ENCODE measurements at places on chromosomes 1 and 21.

GRCh38 chr1:216024546-216024945, 398.7 kb downstream of the USH2A start:
- DNase-seq = no peak

- DNase-seq = no peak
Measured at GRCh38 chr21:46243325-46243724, 14.8 kb upstream of the LSS start.

DNA sequence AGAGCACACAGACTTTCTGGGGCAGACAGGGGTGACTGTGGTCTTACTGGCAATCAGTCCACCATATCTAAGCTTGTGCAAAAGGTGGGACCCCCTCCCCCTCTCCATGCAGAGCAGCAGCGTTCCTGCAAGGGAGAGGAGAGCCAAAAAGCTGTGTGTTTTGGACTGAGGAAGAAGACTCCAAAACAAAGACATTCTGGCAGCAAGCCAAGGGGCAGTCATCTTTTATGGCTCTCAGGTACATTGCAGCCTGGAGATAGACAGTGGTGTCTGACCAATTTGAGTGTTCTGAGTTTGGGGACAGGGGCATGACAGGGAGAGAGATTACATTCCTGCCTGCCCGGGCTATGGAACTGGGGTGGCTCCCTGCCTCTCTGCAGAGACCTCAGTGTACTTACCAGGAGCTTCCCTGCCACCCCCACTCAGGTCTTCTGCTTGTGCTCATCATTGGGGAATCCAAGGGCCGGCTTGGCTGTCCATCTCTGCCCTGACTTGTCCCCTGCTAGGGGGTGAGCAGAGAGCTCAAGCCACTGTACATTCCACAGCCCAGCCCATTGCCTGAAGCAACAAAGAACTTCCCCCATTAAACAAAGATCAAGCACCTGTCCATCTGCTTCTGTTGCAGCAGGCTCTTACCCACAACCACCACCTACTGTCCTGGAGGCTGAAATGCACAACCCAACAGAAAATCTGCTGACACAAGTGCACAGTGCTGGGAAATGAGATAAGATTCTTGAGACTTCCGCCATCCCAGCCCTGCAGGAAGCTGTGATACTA, 131.1 kb downstream of the EVI5 start:
- no peak for DNase-seq

GRCh38 chr1:145701306-145701862, 5.8 kb downstream of the PDZK1 start:
- DNase-seq = no peak

- no peak for DNase-seq
Measured at GRCh38 chr1:115680730-115681111, 39.0 kb downstream of the VANGL1 start.

DNA sequence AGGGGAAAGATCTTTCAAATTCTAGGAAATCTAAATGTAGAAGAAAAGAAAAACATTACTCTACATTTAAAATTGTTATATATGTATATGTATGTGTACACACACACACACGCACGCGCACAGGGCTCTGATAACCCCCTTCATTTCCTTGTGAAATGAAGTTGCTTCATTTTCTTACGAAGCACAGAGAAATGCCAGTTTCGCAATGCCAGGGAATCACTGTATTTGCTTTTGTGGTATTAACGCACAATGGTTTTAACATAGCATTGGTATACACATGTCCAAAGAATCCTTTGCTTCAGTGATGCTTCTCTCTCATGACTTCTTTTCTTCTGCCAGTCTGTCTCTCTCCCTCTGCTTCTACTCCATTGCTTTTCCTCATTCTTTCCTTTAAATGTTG, 8.4 kb upstream of the DDAH1 start:
- no peak for DNase-seq

GRCh38 chr1:213738658-213739057, 249.1 kb upstream of the PROX1 start:
- DNase-seq = no peak

DNA sequence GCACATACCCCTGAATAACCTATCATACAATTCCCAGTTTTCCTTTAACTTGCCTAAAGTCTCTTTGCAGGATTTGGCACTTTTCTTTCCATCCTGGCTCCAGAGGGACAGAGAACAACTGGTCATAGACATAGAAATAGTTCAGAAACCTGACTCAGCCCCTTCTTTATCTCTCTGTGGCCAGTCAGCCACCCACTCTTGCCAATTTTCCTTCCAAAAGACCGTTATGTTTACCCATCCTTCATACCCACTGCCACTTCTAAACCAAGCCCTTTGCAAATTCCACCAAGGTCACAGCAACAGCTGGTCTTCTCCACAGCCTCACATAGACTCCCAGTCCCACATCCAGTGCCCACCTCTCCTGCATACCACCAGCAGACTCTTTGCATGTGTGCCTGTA, 127.2 kb upstream of the FGGY start:
- no peak for DNase-seq

DNA sequence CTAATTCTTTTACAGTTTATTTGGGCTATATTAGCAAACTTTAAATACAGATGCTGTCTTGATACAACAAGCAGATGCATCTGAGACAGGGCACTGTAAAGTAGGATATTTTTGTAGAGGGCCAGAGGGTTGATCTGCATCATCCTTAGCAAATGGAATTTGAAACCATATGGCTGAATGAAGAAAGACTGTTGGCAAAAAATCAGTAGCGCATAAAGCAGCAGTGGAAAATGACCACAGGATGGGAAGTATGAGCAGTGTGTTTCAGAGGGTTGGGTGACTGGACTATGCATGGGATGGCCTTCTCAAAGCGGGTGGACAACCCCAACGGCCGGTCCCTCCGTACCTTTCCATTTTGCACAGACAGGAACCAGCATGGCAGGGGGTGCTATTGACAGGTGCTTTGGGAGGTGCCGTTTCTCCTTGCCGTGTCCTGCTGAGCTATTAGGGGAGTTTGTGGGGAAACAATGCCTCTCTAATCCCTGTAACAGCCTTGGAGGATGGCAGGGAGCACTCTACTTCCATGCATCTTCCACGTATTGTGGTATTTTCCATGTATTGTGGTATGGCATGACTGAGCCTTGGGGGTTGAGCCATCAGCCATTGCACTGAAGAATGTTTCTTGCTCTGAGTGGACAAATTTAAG, 5.9 kb downstream of the LRRC8B start:
- no peak for DNase-seq

All from SW 1271 (cell line).